AG08396 (cell line): ENCODE measurements at places on chromosomes 2 and 18.

DNA sequence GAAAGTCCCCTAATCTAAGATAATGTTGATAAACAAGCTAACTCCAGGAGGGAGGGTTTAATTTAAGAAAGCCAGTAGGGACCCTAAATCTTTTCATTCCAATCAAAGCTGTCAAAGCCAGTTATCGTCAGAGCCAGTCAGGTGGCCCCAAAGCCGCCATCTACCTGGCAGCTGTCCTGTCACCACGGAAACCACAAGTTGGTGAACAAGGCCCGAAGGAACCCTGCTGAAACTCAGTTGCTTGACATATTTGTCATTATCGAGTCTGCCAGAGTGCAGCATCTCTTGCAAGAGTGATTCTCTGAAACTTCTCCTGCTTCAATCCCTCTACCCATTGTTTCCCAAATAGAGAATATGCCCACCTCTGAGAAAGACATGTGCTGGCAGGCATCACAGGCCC lies 30.8 kb upstream of the POLE4 start:
- no peak for DNase-seq

DNA sequence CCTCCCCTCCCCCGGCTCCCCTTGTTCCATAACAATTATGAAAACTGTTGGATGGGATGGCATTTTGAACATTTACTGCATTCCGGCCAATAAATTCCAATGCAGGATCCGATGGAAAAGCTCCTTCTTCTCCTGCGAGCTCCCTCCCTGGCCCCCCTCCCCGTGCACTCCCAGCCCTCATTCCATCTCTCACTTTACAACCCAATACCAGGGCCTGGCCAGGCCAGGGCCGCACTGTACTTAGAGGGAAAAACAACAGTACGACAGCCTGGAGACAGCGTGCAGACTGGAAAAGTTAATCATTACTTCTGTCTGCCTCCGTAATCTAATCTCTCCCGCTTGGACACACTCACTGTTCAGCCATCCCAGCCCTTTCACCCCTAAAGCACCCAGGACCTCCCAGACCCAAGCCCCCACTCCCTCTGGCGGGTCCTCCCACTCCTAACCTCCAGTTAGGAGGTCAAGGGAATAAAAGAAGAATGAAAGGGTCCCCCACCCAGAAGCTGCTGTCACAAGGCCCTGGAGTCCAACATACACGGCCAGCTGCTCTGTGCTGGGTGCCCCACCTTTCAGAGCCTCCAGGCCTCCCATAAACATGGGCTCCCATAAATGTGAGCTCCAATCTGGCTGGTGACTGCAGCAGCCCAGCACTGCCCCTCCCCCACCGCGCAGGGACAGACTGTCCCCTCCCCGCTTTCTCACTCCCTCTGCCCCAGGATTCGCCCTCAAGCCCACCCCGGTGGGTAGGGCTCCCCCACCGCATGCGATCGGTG lies 20.6 kb downstream of the SMAD7 start:
- DNase-seq: peak; percentile 77

DNA sequence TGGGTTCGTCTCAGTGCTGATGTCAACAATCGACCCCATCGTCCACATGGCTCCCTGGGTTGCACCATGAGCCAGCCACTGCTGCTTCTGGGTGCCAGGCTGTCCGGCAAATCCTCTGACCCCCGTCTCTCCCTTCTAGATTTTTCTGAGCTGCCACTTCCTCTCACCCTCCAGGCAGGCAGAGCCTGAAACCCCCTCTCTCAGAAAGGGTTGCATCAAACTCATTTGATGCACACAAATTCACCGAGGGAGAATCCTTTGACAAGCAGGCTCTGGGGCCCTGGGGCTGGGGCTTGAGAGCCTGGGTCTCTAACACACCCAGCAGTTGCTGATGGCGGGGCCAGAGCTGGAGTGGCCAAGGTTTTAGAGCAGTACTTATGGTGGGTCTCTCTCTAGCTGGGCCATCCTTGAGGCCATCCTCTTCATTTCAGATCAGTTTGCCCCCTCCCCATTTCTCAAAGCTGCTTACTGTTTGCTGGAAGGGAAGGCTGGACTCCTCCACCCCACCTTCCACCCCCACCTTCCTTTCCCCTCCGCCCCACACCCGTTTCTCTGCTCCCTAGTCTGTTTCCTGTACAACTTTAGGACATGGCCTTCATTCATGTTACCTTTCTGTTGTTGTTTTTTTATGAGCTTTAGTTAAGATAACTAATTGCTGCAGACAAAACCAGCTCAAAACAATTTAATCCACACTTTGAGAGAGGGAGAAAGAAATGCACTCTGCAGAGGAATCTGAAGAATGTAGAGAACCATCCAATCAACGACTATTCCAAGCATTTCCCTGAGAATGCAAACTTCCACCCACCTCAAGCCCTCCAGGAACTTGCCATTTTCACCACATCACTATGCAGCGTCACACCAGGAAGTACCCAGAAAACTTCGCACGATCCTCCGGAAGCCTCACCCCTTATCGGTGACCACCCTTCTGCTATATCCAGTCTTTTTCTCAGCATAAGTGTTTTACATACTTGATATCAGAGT lies 69.5 kb downstream of the ARL4C start:
- DNase-seq: peak; percentile 72

DNA sequence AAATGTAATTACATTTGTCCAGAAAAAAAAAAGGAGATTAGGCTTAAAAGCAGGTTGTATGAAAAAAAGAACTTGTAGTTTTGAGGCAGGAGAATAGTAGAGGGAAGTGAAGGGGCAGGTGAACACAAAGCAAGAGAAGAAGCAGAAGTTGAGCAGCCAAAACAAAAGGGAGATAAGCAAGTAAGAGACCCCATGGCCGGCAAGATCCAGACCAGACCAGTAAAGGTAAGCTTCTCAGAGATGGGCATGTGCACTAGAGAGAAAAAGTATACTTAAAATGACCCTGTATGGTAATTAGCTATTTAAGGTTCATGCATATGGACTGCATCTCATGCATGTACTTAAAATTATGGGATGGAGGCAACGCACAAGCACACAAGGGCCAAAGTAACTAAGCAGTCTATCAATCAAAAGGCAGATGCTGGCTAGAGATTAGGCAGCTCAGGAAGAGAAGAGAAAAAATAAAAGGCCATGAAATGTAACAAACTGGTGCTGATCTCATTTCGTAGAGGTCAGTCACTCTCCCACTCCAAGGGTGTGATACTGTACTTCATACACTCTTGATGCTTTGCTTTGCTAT lies 9.7 kb downstream of the SIGLEC15 start:
- DNase-seq: no peak

GRCh38 chr2:112000399-112001135 lies 54.5 kb upstream of the TMEM87B start:
- no peak for DNase-seq

DNA sequence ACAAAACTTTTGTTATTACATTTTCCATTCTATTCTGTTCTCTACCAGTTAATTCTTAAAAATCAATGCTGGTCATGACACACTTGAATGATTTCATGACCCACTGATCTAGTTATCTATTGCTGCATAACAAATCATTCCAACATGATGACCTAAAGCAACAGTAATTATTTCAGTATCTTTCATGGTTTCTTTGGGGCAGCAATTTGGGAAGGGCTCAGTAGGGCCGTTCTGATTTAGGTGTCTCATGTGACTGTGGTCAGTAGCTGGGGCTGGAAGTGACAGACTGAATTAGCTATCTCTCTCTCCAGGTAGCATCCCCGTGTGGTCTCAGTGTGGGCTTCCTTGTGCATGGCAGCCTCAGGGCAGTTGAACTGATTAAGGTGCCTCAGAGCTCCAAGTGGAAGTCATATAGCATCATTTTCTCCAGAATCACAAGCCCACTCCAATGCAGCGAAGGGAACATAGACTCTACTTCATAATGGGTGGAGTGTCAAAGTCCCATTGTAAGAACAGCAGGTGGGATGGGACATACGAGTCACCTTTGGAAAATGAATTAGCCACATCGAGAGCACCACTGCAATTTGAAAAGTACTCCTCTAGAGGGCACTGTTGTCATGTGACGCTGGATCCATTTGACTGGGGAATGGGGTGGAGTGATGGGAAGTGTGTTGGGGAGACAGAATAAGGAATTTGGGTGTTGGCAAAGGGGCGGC lies 39.1 kb upstream of the FAM136A start:
- peak; percentile 70 for DNase-seq

- peak; percentile 90 for DNase-seq
Observed at GRCh38 chr2:25228848-25229278, 60.5 kb upstream of the POMC start.

DNA sequence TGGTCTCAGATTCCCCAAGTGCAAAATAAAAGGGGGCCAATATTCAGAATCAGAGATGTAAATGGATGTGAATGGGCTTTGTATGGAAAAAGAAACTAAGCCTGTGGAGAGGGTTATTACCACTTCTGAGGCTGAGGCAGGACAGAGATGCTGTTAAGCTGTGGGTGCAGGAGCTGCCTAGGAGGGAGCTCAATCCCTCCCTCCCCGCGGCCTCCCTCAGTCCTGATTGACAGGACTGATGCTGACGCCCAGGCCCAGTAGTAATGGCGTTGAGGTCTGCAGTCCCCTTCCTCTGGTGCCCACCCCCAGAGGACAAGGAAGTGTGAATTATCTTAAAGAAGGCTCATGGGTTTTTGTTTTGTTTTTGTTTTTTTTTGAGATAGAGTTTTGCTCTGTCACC lies 40.4 kb downstream of the PSD4 start:
- DNase-seq: no peak

DNA sequence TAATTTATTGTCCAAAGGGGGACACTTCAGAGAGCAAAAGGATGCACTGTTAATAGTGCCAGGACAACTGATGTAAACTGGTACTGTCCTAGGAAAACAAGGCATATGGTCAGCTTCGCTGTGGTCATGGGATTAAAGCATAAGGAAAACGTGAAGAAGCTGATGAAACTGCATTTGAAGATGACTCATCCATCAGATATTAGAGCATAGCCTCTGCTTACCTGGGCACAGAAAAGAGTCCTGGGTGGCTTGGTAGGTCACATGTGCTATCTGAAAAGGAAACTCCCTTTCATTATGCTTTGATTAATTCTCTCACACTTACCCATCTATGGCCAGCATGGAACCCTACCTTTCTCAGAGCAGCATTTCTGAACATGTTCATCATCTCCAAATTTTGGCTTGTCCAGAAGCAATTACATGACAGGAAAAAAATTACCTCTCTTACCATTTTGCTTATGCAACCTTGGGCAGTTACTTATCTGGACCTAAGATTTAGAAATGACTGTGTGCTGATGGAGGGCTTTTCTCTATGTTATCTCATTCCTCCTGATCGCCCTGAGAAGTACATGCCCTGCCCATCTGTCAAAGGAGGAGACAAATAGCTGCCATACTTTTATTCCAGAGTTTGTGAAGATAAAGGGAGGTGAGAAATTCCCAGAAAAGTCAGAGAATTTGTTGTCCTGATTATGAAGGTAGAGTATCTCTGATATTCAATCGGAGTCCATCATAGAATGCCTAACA lies 275.3 kb upstream of the SLC14A2 start:
- no peak for DNase-seq

GRCh38 chr2:127164761-127165538 lies 55.1 kb downstream of the CYP27C1 start:
- DNase-seq: no peak

GRCh38 chr2:221103930-221104329 lies 468.2 kb downstream of the EPHA4 start:
- no peak for DNase-seq

- no peak for DNase-seq
Observed at GRCh38 chr2:12302140-12302539, 414.6 kb upstream of the TRIB2 start.

DNA sequence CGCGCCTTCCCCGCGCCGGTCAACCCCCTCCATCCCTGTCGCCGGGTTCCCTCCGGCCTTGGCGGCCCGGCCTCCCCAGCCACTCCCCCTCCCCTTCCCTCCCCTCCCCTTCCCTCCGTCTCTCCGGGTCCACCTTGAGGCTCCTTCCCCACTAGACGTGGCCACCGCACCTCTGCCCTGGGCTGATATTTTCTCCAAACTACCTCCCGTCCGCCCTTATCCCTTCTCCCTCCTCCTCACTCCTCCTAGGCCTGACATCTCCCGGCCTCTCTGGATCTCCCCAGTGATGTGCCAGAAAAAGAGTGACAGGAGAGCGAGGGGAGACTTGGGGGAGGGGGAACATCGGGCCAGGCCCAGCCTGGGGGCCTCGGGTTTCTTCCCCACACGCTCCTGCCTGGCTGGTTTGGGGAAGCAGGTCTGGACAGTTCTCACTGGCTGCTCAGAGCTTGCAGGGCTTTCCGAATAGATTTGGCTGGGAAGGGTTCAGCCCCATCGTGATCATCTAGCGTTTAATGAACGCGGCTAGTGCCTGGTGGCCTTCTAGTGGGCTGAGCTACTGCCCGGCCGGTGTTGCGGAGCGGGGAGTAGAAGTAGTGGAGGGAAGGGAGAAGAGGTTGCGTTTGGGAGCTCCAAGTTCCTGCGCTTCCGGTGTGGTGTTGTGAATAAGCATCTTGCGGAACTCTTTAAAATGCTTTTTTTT lies 641 bp downstream of the MAPRE3 start:
- peak; percentile 36 for DNase-seq

DNA sequence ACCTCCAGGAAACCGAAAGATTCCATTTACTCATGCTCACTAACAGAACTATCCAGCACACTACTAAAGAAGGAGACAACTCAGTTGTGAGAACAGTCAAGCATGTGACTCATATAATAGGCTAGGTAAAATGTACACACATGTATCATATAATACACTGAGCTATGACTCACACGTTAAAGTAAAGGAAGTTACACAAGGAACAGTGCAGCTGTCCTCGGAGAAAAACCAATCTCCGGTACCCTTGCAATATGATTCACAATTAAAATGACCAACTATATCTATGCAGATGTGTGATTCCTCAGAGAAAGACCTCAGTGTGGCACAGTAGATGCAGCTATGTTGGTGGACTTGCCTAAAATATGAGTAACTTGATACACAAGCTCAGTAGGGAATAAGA lies 76.5 kb downstream of the STRN start:
- DNase-seq: peak; percentile 69

GRCh38 chr18:36963464-36963863 lies 134.5 kb downstream of the KIAA1328 start:
- DNase-seq: no peak

DNA sequence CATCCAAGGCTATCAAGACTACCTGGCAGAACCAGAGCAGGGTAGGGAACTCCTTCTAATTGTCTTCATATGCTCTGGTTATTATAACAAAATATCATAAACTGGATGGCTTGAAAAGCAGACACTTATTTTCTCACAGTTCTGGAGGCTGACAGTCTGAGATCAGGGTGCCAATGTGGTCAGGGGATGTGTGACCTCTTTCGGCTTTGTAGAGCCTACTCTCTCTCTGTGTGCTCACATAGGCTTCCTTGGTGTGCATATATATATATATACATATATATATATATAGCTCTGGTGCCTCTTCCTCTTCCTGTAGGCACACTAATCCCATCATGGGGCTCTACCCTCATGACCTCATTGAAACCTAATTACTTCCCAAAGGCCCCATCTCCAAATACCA lies 101.6 kb downstream of the ARL6IP6 start:
- DNase-seq: no peak

GRCh38 chr2:234550511-234551107 lies 53.7 kb upstream of the ARL4C start:
- DNase-seq: peak; percentile 83

GRCh38 chr2:50069454-50069853 lies 915.1 kb upstream of the FSHR start:
- no peak for DNase-seq

DNA sequence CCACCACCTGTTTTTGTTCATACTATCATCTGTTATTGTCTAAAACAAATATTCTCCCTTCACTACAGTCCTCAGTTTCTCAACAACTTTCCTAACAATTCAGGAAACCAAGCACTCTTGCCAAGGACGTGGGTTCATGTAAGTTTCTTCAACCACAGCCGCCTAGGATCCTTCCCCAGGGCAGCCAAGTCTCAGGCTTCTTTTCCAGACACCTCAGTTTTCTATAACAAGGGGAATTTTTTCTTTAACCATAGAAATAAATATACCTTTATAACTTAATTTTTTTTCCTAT lies 39.4 kb upstream of the AGPS start:
- DNase-seq: no peak

GRCh38 chr18:33820517-33821371 lies 242.7 kb downstream of the ASXL3 start:
- no peak for DNase-seq
